A549 treated with DMSO at 1 μM for 4 hours (cell line): ENCODE measurements at places on chromosomes 1 and 21. TPM values are rescaled to one million over a fixed set of nuclear protein-coding genes. Genes with fewer than 3 reads are reported as not detected.

The ERICH3 gene
- total RNA-seq, result not detected in 5 replicates

The FMO1 gene
- not detected in 5 replicates for total RNA-seq

The IFNLR1 gene
- total RNA-seq, result 1.0 to 1.5 TPM (median 1.4 TPM) in 5 replicates

The PCP4 gene
- total RNA-seq, result not detected in 5 replicates

The C1orf198 gene
- 15.8 to 20.4 TPM (median 18.7 TPM) in 5 replicates for total RNA-seq

The GART gene
- 65.5 to 76.6 TPM (median 72.0 TPM) in 5 replicates for total RNA-seq

The LCE6A gene
- total RNA-seq, result not detected in 5 replicates

The SAMD13 gene
- total RNA-seq, result 0.24 to 0.69 TPM (median 0.31 TPM) in 5 replicates

The KCNE2 gene
- total RNA-seq, result not detected in 5 replicates

The CENPF gene
- total RNA-seq, result 73.7 to 85.6 TPM (median 80.3 TPM) in 5 replicates

The ZNF496 gene
- total RNA-seq, result 17.6 to 20.5 TPM (median 18.1 TPM) in 5 replicates

The PDZK1IP1 gene
- 6.1 to 9.3 TPM (median 7.9 TPM) in 5 replicates for total RNA-seq

The ALX3 gene
- not detected in 5 replicates for total RNA-seq

The SELENOF gene
- total RNA-seq, result 150 to 180 TPM (median 160 TPM) in 5 replicates

The CD101 gene
- 0.19 to 0.56 TPM (median 0.38 TPM) in 5 replicates for total RNA-seq

The LRRC38 gene
- not detected in 5 replicates for total RNA-seq

The TNFSF4 gene
- total RNA-seq, result 0.04 to 0.06 TPM (median 0.05 TPM) in 4 of 5 replicates, not detected in the other

The UBE2G2 gene
- 32.0 to 38.3 TPM (median 35.3 TPM) in 5 replicates for total RNA-seq

The E2F2 gene
- 2.5 to 3.4 TPM (median 3.2 TPM) in 5 replicates for total RNA-seq

The AKR1A1 gene
- total RNA-seq, result 74.6 to 95.9 TPM (median 77.9 TPM) in 5 replicates

The TMEM82 gene
- total RNA-seq, result not detected in 5 replicates

The IGSF3 gene
- 19.0 to 26.5 TPM (median 23.3 TPM) in 5 replicates for total RNA-seq

The PEAR1 gene
- total RNA-seq, result 7.8 to 12.2 TPM (median 10.1 TPM) in 5 replicates

The TMEM200B gene
- total RNA-seq, result 0.06 to 0.10 TPM (median 0.09 TPM) in 4 of 5 replicates, not detected in the other

The WNT3A gene
- 0.02 to 0.05 TPM in 2 of 5 replicates, not detected in the others for total RNA-seq

The SERPINC1 gene
- 0.07 TPM in 2 of 5 replicates, not detected in the others for total RNA-seq

The TSPAN1 gene
- total RNA-seq, result 1.8 to 2.7 TPM (median 2.3 TPM) in 5 replicates

The CFH gene
- total RNA-seq, result 3.6 to 5.5 TPM (median 4.4 TPM) in 5 replicates

The ADAMTSL4 gene
- 2.0 to 3.5 TPM (median 2.9 TPM) in 5 replicates for total RNA-seq

The SIPA1L2 gene
- 8.2 to 9.5 TPM (median 9.3 TPM) in 5 replicates for total RNA-seq

The PARK7 gene
- 330 to 364 TPM (median 337 TPM) in 5 replicates for total RNA-seq
